ENCODE measurements at places on chromosomes 6 and 20.

DNA sequence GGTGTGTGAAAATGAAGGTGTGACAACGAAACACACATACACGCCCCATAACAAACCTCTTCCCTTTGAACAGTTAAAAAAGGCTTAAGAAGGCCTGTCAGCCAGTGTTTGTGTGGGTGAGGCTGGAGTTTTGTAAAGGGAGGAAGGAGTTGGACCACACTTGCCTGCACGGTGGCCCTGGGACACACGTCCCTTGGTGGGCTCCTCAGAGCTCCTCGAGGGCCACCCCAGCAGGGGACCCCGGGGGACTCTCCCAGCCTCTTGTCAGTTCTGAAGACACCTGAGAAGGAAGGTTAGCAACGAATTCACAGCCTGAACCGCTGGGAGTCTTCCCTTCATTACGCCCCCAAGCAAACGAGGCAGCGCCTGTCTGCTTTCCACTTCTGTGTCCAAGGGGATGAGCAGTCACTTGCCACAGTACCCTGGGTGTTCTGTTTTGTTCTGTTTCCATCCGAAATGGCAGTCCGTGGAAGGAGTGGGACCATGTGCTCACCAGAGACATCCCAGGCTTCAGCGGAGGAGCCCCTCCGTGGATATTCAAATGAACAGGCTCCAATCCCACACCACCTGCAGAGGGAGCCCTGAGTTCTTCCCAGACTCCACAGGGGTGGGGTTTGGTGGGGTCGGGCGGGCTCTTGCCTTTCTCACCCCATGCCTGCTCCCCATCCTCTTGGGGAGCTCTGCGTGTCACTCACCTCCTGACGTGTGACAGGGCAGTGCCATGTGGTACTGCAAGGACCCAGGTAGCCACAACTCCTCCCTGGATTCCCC is 68.6 kb downstream of the NRN1 start:
- no peak for DNase-seq

DNA sequence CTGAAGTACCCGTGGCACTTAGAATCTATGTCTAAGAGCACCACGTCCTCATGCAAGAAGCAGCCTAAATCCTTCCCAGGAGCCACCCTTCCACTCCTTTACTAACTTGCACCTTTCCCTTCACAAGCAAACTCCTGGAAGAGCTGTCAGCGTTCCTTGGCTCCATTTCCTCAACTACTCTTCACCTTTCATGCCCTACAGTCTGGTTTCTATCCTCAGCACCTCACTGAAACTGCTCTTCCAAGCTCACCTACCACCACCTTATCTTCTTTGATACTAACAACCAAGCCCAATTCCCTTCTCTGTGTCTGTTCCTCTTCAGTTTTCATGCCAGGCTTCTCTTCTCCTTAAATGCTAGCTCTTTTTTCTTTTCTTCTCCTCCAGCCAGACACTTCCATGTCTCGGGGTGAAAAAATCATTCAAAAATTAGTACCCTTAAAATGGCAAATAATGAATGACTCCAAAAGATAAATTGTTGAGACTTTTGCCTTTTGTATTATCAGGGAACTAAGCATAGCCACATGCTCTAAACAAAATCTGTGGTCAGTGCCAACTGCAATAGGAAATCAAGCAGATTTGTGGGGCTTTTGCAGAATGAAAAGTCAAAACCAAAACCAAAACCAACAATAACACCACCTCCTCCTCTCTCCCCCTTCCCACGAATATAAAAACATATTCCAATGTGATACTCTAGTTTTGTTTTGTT is 149.6 kb upstream of the KCNK16 start:
- no peak for DNase-seq

DNA sequence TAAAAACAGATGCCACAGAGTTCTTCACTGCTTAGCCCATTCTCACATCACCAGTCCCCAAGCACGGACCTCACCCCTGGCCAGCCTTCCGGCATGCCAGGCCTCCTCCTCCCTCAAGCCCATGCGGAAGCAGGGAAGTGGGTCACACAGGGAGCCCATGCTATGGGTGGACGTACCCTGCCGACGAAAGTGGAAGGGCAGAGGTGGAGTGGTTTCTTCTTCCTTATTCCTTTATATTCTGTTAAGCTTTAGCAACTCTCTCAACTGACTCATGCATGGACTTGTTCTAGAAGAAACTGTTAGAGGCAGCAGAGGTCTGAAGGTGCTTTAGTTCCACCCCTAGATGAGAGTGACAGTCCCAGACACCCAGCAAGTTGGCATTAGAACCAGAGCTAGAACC is 118.6 kb downstream of the LY86 start:
- DNase-seq: no peak

- DNase-seq: no peak
Observed at GRCh38 chr6:43924222-43924702, 154.3 kb downstream of the VEGFA start.

DNA sequence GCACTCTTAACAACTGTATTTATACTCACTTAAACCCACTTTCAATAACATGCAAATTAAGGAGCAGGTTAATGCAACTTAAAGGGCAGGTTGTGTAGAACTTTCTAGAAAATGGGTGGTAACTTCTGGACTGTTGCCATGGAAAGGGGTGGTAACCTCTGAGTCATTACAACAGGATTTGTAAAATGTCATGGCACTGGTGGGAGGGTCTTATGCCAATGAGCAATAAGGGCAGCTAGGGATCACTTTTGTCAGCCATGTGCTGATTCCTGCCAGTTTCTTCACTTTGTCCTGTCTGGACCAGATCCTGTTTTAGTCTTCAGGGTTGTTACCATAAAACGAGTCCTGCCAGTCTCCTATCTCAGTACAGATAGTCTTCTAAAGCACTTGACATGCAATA is 560.5 kb upstream of the PTCHD4 start:
- DNase-seq: no peak

DNA sequence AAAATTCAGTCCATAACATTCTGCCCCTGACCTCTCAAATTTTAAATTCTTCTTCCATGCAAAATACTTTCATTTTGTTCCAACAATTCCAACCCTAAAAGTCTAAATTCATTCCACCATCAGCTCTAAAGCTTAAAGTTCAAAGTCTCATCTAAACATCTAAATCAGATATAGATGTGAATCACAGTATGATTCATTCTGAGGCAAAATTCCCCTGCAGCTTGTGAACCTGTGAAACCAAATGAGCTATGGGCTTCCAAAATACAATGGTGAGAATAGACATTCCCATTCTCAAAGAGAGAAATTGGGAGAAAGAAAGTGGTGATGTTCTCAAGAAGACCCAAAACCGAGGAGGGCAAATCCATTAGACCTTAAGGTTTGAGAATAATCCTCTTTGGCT is 309.8 kb downstream of the HIVEP2 start:
- no peak for DNase-seq

Data from NCI-H1048 (cell line).